ENCODE measurements at places on chromosomes 11 and 22.

DNA sequence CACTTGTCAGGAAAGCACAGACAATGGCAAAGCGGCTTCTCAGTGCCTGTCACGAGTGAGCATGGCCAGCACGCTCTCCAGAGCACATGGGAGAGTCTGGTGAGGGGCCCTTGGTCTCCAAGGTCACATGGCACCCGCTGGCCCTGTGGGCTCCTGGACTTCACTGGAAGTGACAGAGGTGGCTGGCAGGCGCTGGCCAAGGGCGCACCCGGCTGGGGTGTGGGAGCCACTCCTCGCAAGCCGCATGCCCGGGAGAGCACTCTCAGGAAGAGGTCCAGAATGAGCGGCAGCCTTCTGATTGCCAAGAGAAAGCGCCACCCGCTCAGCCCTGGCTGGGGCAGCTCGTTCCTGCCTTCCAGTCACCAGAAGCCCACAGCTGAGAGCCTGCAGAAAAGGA, 17.1 kb upstream of the MOB2 start:
- no peak for DNase-seq

DNA sequence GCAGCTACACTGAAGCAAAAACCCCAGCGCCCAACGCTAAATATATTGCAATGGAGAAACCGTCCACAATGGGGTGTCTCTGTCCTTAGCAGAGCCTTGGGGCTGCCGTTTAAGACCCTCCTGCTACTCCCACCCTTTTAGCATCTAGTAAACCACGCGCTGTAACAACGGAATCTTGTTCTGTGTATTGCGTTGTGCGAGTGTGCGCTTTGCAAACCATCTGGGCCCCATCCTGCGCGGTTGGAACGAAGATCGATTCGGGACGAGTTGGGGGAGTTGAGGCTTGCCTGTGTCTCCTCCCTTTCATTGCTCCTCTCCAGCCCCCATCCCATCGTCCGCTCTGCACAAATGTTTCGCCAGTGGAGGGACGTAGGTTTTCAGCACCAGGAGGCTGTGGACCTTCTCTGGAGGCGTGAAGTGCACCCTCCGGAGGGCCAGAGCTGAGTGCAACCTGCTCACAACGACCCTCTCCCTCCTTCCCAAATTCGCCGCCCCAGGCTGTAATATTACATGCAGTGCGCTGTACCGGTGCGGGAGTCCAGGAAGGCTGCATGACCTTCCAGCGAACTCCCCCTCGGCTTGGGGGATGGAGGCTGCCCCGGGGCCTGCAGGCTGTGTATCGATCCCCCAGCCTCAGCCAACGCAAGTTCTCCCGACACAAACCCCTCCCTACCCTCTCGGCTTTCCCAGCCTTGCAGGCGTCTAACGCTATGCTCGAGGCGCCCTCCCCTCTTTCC, 1.6 kb upstream of the KMT2A start:
- peak; percentile 68 for DNase-seq

- no peak for DNase-seq
Measured at GRCh38 chr11:16778286-16778685, 39.8 kb downstream of the C11orf58 start.

DNA sequence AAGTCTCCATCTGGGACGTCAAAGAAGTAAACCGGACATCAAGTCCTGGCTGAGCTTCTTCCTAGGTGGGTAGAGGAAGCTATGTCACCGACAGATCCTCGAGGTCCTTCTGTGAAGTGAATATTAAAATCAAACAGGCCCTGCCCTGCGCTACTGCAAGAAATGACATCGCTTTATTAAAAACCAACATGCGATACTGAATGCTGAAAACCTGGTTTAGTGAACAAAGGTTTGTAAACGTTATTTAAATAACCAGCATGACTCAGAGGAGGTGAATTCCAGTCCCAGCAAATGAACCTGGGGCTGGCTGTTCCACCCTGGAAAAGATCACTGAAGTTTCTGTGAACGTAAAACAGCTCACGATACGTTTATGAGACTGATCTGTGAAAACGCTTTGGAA, 645 bp downstream of the RTCB start:
- DNase-seq = no peak

DNA sequence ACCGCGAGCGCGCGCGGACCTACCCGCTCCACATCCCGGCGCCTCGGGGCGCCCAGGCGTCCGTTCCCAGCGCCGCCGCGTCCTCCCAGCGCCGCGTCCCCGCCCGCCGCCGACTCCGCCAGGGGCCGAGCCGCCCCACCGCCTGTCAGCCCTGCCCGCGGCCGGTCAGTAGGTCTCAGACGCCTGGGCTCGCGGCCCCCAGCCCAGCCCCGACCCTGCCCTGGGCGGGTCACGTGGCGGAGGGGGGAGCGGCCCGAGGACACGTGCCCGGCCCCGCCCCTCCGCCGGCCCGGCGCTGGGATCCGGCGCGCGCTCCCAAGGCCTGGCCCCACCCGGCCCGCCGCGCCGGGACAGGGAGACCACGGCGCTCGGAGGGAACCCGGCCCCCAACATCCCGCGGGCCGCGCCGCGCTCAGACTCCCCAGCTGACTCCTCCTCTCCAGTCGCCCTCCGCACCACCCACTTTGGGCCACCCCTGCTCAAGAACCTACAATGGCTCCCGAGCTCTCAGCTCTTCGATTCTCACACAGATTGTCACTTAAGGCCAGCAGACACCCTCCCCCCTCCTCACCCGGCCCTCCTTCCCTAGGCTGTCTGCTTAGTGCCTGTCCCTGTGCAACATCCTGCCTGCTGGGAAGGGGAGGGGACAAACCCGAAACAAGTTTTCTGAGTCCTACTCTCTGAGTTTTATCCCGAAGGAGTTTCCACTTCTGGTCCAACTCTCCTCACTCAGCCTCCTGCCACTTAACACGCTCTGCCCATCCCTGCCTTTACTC, at the start of gene RAB3IL1:
Gene RAB3IL1, minus strand, starts transcription at position 233 of the 776 bp plus-strand sequence. Its CDS starts 199 bp downstream, at position 34.
- no peak for DNase-seq

GRCh38 chr11:8729837-8730696, 47.5 kb downstream of the RPL27A start:
- no peak for DNase-seq

DNA sequence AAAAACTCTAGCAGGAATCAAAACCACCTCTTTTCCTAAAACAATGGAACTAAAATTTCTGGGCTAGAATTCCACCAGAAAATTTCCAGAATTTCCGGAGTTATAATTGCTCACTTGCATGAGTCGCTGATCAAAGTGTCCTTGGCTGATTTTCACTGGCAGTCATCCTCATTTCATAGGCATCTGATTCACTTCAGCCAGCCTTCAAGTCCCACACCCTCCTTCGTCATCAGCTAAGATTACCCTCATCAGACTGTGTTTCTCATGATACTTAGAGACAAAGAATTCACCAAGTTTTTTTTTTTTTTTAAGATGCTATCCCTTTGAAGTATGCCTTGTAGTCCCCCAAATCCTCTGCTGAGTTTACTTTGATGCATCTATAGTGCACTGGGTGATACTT, 71.5 kb upstream of the RAB38 start:
- DNase-seq = no peak

- peak; percentile 75 for DNase-seq
Measured at GRCh38 chr11:114162719-114163123, 103.2 kb downstream of the ZBTB16 start.

- no peak for DNase-seq
Measured at GRCh38 chr11:134312807-134313206, 19.0 kb upstream of the GLB1L2 start.

GRCh38 chr11:83666149-83666548, 380.0 kb upstream of the CCDC90B start:
- no peak for DNase-seq

DNA sequence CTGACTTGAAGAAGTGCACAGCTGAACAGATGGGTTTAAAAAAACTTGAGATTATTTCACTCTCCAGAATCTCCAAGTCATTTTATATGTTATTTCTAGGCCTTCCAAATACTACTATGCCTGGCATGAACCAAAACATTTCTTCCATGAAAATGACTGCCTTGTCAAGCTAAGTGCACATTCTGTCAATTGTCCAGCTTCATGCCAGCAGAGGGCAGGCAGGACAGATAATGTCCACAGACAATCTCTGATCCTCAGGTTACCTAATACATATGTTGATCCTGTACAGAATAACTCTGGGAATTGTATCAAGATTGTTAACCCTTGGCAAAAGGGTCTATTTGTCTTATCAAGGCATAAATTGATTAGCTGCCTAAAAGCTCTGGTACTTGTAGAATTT, 229.5 kb downstream of the AASDHPPT start:
- no peak for DNase-seq

- DNase-seq = no peak
Measured at GRCh38 chr22:30953206-30953605, 15.4 kb downstream of the MORC2 start.

DNA sequence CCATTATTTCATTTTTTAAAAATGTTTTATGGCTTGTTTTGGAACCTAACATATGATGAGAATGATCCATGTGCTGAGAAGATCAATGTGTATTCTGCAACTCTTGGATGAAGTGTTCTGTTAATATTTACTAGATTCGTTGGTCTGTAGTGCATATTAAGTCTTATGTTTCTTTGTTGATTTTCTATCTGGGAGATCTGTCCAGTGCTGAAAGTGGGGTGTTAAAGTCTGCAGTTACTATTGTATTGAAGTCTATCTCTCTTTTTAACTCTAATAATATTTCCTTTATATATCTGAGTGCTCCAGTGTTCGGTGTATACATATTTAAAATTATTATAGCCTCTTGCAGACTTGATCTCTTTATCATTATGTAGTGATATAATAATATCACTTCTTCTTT, 11.9 kb downstream of the PATE3 start:
- no peak for DNase-seq

- no peak for DNase-seq
Measured at GRCh38 chr11:73114835-73115220, 27.3 kb downstream of the FCHSD2 start.

DNA sequence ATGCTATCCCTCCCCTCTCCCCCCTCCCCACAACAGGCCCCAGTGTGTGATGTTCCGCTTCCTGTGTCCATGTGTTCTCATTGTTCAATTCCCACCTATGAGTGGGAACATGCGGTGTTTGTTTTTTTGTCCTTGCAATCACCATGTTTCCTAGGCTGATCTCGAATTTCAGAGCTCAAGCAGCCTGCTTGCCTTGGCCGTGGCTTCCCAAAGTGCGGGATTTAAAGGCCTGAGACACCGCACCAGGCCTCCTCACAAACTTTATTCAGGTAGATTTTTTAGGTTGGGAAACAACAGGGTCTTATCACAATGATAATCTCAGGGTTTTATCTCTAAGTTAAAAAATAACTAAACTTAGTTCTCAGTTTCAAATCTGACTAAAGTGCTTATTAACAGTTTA, 125.4 kb downstream of the LUZP2 start:
- DNase-seq = no peak

GRCh38 chr11:12552692-12553091, 121.5 kb upstream of the TEAD1 start:
- no peak for DNase-seq

- no peak for DNase-seq
Measured at GRCh38 chr22:45240104-45240809, 437 bp downstream of the KIAA0930 start.

DNA sequence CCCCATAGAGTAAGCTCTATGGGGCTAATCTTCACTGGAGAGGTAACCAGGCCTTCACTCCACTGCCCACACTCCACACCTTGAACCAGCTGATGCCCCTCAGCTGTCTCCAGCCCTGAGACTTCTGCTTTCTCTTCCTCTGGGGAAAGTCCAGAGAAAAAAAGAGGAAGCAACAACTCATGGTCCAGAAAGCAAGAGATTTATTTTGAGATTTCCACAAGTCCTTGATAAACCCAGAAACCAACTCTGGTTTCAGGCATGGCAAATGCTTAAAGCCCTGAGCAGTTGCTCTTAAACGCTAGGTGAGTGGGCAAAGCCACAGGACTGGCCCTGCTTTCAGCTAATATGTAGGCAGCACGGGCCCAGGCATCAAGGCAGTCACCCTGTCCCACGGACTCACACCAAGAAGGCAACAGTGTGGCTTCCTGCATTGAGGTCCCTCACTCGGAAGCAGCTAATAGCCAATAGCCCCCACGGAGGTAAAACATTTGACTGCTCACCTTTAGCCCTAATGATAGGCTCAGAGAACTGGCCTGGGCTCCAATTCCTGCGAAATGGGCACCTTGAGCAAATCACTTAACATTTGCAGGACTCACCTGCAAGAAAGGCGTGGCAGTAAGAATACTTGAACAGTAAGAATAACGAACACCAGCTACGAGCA, 4.3 kb downstream of the CYB561A3 start:
- DNase-seq = no peak

DNA sequence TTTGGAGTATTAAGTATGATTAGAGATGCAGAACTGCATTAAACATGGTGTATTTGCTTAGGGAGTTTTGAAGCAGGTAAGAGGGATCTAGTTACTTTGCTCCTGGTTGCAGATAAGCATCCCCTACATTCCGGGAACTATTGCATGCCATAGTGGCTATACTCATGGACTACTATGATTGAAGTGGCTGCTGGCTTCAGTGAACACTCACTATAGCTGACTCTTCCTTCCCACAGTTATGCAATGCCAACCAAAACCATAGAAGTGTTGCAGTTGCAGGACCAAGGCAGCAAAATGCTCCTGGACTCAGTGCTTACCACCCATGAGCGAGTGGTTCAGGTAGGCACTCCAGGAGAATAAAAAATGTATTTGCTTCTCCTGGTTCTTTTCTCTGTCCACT, 17.0 kb downstream of the COA4 start:
- DNase-seq = no peak

GRCh38 chr22:24323233-24323632, 52.6 kb downstream of the SPECC1L start:
- DNase-seq = no peak

- peak; percentile 58 for DNase-seq
Measured at GRCh38 chr22:29040385-29041275, 21.0 kb downstream of the C22orf31 start.

DNA sequence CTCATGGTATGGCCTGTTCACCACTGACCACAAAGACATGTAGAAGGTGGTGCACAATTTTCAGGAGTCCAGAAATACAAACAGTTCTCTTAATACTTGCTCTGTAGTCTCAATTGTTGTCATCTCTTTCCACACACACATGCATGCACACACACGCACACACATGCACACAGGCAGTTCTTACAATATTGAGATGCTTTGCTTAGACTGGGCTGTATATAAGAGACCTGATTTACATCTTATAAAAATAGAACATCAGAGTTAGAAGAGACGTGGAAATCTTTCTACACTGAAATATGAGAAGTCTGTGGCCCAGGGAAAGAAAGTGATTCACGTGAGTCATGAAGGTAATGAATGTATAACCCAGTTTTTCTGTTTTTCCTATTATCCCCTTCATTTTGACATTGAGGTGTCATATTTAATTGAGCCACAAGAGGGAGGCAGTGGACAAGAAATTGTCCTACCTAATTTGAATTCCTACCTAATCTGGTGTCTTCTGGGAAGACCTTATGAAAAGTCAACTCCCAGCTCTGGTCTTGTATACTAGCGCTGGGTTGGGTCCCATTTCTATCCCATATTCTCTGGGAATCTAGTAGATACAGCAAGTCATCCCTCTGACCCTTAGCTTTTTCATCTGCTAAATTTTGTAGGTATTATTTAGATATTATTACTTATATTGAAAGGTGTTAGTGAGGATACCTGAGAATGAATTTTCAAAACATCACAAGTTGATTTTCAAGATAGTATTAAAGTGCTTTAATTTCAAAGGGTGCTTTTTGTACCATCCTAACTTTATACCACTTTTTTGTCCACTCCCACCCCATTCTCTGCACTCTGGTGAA, 14.9 kb upstream of the MS4A4A start:
- peak; percentile 5 for DNase-seq

- DNase-seq = no peak
Measured at GRCh38 chr11:68322052-68322430, 9.7 kb downstream of the LRP5 start.

GRCh38 chr22:36280379-36280778, 27.4 kb downstream of the APOL1 start:
- DNase-seq = no peak

- DNase-seq = no peak
Measured at GRCh38 chr11:77402218-77402556, 71.7 kb downstream of the PAK1 start.
